ENCODE measurements at places on chromosomes 6 and 20.
A peak's percentile ranks its signal among the peaks of the same experiment; 100 is the strongest.

DNA sequence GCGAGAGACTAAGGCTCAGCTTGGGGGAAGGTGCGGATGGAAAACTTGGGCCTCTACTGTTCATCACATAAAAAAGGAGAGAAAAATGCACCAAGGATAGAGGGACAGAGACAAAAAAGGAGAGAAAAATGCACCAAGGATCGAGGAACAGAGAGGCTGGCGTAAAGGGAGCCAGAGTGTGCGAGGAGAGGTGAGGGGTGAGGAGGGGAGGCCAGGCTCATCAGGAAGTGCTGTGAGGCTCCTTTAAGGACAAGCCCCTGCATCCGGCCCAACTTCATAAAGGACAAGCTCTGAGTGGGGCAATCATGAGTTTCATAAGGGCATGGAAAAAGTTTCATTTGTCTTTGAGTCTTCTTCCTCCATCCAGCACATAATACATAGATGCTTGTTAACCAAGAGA, 117.2 kb upstream of the NXT1 start:
- no peak for DNase-seq

DNA sequence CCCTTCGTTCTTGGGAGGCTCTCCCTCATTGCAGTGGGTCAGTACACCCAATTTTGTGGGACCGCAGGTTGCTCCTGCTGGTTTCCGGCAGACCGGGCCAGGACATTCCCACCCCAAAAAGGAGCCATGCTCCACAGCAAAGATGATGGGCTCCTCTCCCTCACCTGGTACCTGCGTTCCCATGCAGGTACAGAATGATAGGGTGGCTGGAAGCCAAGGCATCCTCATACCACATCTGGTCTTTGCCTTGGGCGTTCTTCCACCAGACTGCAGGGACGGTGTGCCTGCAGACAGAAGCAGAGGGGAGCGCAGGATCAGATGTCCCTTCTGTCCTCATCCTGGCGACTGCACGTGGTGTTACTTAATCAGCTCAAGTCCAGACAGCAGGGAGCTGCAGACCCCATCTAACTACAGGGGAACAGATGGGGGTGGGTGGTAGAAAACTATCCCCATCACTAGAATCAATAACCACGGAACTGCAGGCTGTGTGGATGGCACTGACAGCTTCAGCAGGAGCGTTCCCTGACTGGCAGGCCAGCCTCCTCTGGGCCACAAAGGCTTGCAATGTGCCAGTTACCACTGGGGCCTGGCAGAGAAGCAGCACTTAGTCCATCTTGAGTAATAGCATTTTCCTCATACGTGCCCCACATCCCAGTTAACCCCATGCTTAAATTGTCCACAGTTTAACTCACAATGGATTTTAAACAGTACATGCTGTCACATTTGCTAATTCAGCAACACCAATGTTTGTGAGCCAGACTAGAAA, 70.4 kb downstream of the ABHD12 start:
- no peak for DNase-seq

DNA sequence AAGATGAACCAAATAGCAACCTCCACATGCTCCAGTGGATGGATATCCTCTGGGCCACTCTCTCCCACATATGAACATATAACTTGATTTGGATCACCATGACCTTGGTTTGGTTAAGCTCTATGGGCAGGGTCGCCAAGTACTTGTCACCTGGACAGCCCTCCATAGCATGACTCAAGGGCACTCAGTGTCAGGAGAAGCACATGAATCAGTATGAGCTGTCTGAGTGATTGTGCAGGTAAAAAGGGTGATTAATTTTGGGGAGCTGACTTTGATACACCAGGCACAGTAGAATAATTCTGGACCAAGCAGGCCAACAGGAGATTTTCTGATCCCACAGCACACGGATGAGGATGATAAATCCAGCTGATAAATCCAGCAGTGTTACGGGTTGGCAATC, 74.4 kb downstream of the OPRM1 start:
- DNase-seq: no peak

- DNase-seq: no peak
These were observed 50.3 kb downstream of the NPEPL1 start for GRCh38 chr20:58742668-58743566.

DNA sequence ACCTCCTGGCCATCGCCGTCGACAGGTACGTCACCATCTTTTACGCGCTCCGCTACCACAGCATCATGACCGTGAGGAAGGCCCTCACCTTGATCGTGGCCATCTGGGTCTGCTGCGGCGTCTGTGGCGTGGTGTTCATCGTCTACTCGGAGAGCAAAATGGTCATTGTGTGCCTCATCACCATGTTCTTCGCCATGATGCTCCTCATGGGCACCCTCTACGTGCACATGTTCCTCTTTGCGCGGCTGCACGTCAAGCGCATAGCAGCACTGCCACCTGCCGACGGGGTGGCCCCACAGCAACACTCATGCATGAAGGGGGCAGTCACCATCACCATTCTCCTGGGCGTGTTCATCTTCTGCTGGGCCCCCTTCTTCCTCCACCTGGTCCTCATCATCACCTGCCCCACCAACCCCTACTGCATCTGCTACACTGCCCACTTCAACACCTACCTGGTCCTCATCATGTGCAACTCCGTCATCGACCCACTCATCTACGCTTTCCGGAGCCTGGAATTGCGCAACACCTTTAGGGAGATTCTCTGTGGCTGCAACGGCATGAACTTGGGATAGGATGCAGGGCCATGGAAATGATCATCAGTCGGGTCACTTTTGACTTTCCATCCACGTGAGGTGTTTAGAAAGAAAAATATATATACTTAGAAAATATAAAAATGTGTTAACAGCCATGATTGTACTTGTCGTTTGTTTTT, 868 bp downstream of the MC3R start:
- DNase-seq: peak; percentile 63

DNA sequence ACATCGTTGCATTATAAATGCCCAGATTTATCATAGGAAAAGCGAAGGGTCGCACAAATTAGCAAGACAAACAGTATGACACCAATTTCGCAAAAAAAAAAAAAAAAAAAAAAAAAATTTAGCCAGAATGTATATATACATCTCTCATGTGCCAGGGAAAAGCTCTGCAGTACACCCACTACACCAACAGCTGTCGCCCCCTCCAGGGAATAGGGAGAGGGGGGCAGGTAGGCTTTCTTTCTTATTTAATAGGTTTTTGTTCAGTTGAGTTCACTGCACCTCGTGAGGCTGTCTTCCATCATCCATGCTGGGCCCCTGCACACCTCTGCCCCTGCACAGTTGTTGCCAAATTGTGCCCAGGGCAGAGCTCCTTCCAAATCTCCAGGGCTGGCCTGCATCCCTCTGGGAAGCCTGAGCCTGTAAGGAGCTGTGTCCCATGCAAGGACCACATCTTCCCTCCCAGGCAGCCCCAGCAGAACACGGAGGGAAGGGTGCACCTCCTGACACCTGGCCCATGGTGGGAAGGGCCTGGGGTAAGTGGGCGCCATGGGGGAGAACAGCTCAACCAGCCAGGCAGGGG, 85.4 kb downstream of the NINL start:
- no peak for DNase-seq

DNA sequence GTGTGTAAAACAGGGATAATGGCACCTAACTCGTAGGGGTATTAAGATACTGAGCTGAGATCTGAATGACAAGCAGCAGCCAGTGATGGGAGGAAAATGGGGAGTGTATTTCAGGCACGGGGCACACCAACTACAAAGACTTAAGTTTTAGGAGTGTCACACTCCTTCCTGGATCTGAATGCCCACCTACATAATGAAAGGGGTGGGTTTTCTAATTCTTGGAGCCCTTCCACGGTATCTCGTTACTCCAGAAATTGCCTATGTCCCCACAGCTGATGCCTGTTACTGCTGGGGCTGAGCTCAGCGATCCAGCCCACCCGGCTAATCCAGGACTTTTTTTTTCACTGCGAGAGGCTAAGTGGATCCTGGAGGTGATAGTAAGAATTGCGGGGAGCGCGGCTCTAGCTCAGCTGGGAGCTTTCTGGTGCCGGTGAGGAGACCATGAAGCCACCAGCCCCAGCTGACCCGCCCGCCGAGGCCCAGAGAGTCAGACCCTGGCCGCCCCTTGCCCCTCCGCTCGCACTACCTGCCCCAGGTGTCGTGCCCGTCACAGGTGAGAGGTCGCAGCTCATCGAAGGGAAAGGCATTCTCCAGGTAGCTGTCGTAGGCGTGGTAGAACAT, 727 bp downstream of the EDEM2 start:
- DNase-seq: peak; percentile 55

GRCh38 chr6:113489952-113490746, 367.0 kb upstream of the MARCKS start:
- no peak for DNase-seq

DNA sequence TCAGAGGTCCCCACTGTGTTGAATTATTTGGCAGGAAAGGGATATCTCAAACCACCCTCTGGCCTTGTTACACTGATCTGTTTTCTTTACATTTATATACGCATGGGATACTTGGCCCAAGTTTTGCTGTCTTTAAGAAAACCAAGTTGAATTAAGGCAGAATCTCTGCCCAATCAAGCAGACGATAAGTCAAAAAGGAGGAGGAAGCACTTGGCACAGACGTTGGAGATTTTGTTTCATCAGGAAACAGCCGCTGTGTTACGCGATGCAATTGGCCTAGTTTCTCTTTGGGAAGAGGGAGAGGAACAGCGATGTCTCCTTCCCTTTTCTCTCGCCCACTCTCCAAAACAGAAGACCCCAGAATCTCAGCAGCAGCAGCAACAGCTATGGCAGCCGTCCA, 20.2 kb upstream of the NAA20 start:
- no peak for DNase-seq

- no peak for DNase-seq
These were observed 6.6 kb upstream of the TP53RK start for GRCh38 chr20:46695892-46696291.

DNA sequence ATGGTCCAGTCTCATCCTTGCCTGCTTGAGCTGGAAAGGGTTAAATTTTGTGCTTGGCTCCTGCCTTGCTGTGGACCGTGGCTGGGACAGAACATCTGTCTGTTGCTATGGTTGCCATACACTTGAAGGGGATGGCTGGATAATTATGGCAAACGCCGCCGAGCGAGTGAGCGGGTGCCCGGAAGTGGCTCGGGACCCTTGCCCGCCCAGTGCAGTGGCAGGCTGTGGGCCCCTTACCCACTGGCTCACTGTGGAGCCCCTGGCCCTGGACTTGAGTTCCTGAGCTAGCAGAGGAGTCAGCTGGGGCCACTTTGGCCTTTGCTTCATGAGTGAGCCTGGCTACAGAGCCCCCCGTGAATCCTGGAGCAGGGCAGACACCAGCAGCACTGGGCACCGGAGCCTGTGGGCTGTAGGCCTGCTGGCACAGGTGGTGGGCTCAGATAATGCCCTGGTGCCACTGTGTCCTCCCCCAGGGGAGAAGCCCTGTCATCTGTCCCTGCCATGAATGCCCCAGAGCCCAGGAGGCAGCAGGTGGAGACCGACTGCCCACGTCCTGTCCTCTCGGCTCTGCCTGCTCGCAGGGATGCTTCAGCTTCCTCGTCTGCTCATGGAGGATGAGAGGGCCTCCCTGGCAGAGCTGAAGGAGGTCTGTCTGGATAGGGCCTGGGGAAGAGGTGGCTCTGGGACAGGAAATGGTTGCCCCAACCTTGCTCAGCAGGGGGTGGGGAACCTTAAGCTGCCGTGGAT, 25.5 kb upstream of the NOL4L start:
- no peak for DNase-seq

GRCh38 chr6:116012471-116012949, 48.2 kb downstream of the FRK start:
- DNase-seq: no peak

GRCh38 chr6:157213907-157214565, 109.3 kb downstream of the TMEM242 start:
- no peak for DNase-seq

DNA sequence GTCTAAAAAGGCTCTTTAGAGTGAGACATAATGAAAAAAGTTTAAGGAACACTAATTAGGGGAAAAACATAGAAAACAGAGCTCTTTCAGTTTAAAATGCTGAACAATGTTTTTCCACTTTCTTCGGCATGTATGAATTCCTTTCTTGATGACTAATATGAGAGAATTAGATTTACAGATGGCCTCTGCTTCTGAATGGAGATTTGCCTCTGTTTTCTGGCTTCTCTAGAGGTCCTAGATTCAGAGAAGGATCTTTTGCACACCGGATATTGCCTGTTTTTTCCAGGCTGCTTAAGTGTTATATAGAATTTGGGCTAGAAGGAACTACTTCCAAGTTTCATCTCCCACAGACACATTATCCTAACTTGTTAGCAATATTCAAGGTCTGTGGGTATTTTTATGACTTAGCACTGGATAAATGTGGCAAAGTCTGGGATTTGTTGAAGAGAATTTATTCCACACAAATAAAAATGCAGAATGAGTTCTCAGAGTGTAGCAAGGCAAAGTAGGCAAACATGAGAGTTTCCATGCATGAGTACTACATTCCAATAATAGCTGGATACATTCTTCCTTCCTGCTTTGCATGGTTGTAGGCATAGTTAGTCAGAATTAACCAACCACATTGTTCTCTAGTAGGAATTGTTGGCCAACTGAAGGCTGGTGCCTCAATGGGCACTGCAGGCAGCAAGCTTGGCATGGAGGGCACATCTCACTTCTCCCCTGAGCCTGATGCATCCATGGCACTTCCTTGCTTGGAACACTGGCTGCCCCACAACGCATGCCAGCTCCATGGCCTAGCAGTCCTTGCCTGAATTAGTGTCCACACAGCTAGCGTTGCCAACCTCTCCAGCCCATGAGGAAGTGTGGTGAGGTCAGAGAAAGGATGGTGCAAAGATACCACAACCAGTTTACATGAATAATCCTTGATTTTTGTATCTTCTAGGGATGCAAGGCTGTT, 224.2 kb downstream of the CLIC5 start:
- no peak for DNase-seq

GRCh38 chr6:83247471-83247870, 54.3 kb downstream of the RWDD2A start:
- DNase-seq: no peak

- DNase-seq: peak; percentile 2
These were observed 272.1 kb upstream of the DEFB115 start for GRCh38 chr20:30985386-30985785.

DNA sequence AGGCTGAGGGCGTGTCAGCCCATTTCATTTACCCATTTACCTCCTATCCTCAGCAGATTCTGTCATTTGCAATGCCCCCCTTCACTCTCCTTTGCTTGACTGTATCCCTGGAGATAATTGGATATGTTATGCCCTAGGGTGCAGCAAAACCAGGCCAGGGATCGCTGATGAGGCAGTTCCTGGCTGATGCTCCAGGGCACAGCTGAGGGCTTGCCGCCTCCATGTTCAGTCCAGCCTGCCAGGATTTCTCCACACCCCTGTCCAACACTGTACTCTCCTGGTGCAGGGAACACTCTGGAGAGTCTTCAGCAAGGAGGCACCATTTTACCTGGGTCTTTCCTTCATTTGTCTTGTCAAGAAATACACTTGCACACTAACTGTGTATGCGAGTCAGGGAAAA, 532.1 kb upstream of the CHD6 start:
- DNase-seq: no peak

DNA sequence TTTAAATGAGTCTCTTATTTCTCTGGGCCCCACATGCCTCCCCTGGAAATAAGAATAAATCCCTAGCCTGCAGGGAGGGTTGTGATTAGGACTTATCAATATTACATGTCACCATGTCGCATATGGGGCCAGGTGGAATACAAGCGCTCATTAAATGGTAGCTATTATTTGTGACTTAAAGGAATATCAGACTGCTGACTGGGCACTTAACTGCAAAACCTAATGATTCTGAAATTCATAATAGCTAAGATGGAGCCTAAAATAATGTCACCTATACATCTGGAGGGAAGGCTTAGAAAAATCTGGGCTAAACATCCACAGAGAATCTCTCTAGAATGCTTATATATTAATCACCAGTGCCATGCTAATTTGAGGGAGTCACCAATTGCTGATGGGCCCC, 106.5 kb downstream of the LRFN2 start:
- DNase-seq: no peak

Measured in activated CD4-positive, alpha-beta T cell treated with anti-CD3 and anti-CD28 coated beads for 36 hours (primary cell).